ENCODE measurements at places on chromosomes 6 and 20.

DNA sequence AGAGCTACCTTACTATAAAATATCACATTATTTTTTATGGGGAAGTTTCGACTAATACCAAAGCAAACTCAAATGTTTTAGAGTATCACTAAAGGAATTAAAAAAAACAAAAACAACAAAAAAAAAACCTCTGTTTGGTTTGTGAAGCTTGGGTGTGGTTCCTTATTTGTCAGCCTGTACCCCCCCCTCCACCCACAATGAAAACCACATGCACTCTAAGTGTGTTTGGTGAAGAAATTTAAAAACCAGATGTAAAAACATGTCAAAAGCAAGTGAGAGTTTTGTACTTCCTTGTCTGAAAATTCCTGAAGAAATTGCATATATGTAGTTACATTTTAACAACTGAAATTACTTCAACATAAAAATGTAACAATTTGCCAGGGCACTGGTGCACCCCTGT lies 3.1 kb downstream of the STK38 start:
- no peak for DNase-seq

GRCh38 chr6:149335924-149336608 lies 18.6 kb downstream of the TAB2 start:
- peak; percentile 26 for DNase-seq

DNA sequence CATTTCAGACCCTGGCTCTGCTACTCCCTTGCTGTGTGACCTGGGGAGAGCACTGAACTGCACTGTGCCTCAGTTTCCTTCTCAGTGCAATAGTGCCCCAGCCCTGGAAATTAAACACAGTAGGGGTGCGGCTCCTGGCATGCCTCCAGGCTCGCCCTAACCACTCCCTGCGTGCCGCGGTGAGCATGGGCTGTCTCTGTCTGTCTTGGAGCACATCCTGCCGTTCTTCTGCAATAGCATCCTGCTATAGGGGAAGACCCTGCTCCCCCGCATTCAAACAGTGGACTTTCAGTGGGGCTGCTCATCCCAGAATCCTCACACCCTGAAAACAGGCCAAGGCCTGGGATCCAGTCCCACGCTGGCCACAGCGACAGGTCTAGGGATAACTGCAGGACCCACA lies 129.5 kb downstream of the FOXC1 start:
- DNase-seq, result no peak

GRCh38 chr6:64590965-64591675 lies 955.5 kb downstream of the PHF3 start:
- DNase-seq, result no peak

- DNase-seq, result no peak
These were observed 1.9 kb downstream of the DHX16 start for GRCh38 chr6:30670760-30671527.

DNA sequence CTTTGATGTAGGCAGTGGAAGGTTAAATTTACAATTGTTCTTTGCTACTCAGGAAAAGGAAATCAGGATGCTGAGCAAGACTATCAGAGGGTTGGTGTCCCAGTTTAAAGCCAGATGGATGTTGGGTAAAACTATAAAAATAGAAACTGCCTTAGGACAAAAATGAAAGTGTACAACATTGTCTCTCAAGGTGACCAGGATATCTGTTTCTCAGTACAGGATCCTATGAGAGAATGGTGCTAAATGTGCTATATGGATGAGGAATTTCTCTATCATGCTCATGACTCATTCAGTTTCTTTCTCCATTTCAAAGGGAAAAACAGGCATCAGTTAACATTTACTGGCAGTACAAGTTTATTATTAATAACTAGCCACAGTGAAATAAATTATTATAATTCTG lies 534.2 kb upstream of the GJE1 start:
- no peak for DNase-seq

- DNase-seq, result no peak
These were observed 10.7 kb downstream of the EZR start for GRCh38 chr6:158808442-158808833.

DNA sequence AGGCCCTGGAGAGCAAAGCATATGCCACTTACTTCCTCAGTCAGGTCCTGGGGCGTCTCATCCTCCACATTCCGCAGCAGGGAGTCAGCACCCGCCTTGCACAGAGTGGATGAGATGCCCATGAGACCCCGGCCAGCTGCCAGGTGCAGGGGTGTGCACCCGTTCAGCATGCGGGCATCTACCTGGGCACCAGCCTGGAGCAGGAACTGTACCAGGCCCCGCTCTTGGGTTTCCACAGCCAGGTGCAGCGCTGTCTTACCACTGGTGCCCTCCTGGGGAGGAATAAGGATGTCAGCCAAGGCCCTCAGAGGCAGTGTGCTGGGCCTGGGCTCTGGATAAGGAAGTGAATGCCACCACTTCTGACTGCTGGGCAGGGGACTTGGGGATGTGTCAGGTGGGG lies 2.7 kb upstream of the SLC35B2 start:
- DNase-seq, result no peak

DNA sequence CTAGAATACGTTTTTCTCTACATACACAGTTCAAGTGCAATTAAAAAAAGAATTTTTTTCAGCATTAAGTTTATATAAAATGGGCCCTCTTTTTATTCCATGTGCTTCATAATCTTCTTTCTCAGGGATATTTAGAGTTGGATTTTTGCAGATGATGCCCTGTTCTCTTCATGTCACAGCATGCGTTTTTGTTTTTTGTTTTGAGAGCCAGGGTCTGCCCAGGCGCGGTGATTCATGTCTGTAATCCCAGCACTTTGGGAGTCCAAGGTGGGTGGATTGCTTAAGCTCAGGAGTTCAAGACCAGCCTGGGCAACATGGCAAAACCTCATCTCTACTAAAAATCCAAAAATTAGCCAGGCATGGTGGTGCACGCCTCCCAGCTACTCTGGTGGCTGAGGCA lies 82.9 kb upstream of the PRND start:
- no peak for DNase-seq

DNA sequence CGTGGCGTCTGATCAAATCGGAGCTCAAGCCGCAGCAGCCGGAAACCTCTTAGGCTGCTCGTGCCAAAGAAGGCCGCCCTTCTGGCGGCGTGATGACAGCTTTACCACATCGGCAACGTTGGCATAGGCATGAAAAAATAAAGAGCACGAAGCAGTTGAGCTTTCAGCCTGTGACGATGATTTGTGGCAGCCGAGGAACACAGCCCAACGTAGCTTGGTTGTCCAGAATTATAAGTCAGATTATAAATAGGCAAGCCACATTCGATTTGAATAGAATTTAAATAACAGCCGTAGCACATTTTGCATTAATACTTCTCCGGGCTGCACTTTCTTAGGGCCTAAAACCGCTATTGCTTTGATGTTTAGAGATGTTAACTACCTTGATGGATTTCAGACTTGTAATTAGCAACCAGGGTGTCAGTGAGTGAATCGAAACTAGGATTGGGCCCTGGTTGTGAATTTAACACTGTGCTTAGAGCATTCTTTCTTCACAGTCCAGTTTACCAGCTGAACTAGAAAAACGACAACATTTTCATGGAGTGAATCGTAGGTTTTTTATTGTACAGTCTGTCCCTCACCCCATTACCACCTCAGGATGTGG lies 864 bp upstream of the BCLAF1 start:
- peak; percentile 24 for DNase-seq

DNA sequence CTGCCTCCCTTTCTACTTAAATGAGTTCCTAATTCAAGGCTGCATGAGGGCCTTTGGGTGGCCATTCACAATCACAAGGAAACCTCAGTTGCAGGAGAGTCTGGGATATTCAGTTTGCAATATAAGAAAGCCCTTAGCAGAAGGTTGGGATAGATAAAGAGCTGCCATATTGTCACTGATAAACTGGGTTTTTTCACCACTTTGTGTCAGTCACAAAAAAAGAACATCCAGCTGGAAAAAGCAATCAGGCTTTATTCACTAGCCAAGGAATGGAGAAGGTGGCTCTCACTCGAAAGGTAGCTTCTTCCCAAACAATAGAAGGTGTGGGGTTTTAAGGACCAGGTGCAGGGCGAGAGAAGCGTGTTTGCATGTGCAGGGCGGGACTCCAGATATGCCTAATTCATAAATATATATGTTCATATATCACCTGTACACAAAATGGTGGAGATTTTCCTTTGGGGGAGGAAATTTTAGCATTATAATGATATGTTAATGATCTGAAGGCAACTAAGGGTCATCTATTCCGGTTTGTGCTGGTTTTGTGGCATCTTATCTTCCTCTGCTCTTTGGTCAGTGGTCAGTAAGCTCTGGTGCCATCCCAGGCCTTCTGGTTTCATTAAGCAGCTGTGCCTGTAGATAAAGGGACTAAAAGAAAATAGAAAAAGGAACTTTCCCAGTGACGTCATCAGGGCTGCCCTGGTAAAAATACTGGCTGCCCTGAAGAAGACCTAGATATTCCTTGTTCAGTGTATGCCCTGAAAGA lies 97.1 kb upstream of the IYD start:
- no peak for DNase-seq

DNA sequence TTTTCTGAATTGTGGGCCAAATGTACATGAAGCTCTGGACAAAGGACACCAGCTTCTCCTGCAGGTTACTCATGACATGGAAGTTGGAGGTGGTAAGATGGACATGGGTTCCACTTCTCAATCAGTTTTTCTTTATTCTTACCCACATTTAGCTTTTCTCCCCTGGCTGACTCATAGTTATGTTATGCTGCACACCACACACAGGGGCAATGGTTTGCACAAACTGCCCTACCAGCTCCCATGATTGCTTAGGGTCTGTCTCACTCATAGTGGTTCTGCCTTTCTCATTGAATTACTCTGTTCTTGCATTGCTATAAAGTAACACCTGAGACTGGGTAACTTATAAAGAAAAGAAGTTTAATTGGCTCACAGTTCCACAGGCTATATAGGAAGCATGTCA lies 4.5 kb upstream of the CD109 start:
- DNase-seq, result no peak

DNA sequence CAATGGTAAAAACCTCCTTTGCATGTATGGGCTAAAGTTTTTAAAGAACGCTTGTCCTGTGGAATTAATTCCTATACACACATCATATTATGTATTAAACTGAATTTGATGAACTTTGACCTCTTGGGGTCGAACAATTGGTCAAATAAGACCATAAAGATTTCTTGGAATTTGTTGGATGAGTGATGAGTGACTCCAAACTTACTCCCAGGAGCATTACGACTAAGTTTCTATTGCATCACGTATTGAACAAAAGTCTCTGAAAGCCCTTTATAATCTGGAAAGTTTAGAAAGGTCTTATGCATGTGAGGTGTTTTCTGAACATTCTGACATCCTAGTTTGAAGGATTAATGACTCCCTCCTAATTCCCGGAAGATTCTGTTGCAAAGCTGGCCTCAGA lies 126.9 kb upstream of the BMP5 start:
- DNase-seq, result no peak

DNA sequence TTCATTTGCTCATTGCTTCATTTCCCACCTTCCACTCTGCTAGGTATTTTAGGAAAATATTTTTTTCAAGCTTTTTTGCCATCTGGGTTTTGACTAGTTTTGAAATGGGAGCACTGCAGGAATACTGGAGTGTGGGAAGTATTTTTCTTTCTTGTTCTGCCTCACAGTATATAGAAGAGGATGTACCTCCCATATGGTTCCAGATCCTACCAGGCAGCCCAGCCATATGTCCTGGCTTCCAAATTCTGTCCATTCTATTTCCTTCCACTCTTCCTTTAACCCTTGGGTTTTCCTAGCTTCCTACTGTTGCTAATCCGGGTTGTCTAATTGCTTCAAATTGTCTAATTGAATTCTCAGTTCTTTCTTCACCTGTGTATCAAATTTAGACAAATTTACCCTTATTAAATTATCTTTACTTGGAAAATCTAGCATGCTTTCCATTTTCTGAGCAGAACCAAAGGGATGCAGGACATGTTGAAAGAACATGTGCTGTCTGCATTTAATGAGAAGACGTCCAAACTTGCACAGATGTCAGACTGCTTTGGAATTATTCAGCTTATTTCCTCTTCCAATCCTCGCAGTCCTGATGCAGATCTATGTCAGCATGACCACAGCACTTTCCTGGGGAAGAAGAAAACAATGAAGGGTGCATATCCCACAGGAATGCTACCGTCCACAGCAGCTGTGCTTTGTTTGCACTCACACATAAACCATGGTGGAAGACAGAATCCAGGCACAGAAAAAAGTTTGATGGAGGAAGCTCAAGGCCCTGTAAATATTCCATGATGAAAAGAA lies 1273.9 kb upstream of the MAP3K7 start:
- DNase-seq, result no peak

- no peak for DNase-seq
These were observed 104.8 kb upstream of the EYA4 start for GRCh38 chr6:133136177-133136880.

- DNase-seq, result no peak
These were observed 116.2 kb downstream of the MAP3K5 start for GRCh38 chr6:136676075-136676474.

- DNase-seq, result no peak
These were observed 510.8 kb upstream of the POU3F2 start for GRCh38 chr6:98323605-98324004.

DNA sequence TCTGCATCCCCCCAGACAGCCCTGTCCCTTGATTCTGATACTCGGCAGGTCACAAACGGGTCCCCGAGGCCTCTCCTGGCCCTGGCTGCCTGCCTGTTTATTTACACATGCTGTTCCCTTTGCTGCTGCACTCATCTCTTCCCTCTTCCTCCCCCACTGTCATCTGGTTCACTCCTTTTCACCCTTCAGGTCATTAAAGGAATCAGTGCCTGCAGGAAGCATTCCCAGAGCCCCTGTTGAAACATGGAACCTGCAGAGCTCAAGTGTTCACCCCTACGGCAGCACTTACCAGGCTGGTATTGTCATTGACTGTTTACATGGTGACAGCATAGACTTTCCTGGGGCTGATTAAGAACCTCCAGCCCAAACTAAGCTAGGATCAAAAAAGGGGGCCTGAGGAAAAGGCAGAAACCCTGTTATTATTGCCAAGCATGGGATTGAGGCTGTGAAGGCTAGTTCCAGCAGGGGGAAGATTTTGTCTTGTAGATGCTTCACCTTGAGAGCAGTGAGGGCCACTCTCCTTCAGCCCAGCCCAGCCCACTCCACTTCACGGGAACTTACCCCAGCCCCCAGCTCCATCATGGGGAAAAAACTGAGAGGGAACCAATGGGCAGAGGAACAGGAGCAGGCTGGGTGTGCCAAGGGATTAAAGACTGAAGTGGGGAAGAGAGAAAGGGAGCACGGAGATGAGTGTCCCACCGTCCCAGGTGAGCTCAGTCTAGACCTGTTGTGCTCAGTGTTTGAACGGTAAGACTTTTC lies 73.2 kb downstream of the JPH2 start:
- DNase-seq, result no peak

DNA sequence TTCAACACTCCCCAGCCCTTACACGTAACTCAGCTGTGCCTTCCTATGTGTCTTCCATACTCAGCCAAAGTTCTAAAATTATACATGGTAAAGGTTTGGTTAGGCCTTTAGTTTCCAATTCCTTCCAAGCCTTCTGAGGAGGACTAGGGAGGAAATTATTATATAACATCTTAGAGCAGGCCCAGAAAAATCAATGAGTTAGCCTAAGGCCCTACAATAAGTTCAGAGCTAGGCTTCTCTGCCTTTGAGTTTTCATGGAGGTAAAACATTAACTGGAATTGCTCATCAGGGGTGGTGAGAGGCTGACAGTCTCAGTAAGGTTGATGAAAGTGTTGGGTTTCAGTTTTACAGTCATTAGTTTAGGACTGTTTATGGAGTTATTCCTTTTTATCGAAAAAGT lies 286.0 kb downstream of the ADGB start:
- no peak for DNase-seq

Data from activated CD8-positive, alpha-beta memory T cell treated with anti-CD3 and anti-CD28 coated beads for 48 hours (primary cell).